A549 treated with dexamethasone at 1 μM for 4 hours (cell line): ENCODE measurements at places on chromosomes 4 and X. TPM values are rescaled to one million over a fixed set of nuclear protein-coding genes. Genes with fewer than 3 reads are reported as not detected.

Gene LDB2
- not detected in 5 replicates for total RNA-seq

Gene P2RY8
- 0.05 to 0.13 TPM (median 0.05 TPM) in 3 of 5 replicates, not detected in the others for total RNA-seq

Gene OTC
- total RNA-seq, result not detected in 5 replicates

Gene HSD17B13
- 0.05 to 0.14 TPM (median 0.06 TPM) in 5 replicates for total RNA-seq

Gene CCDC110
- 0.05 TPM in 1 of 5 replicates, not detected in the others for total RNA-seq

Gene GABRG1
- total RNA-seq, result not detected in 5 replicates

Gene SLC4A4
- 0.97 to 1.7 TPM (median 1.3 TPM) in 5 replicates for total RNA-seq

Gene DCAF12L1
- not detected in 5 replicates for total RNA-seq

Gene CNKSR2
- total RNA-seq, result 2.0 to 2.9 TPM (median 2.7 TPM) in 5 replicates

Gene ADGRG4
- total RNA-seq, result not detected in 5 replicates

Gene CENPI
- total RNA-seq, result 10.2 to 15.8 TPM (median 14.4 TPM) in 5 replicates

Gene PFKFB1
- total RNA-seq, result 0.07 to 0.15 TPM (median 0.10 TPM) in 3 of 5 replicates, not detected in the others

Gene SUPT20HL2
- total RNA-seq, result not detected in 5 replicates

Gene OCRL
- 21.1 to 27.7 TPM (median 25.8 TPM) in 5 replicates for total RNA-seq

Gene PTPN13
- 3.6 to 5.2 TPM (median 4.5 TPM) in 5 replicates for total RNA-seq

Gene UGT2B10
- total RNA-seq, result 0.05 TPM in 1 of 5 replicates, not detected in the others
